ENCODE measurements at places on chromosomes 16 and 17.

DNA sequence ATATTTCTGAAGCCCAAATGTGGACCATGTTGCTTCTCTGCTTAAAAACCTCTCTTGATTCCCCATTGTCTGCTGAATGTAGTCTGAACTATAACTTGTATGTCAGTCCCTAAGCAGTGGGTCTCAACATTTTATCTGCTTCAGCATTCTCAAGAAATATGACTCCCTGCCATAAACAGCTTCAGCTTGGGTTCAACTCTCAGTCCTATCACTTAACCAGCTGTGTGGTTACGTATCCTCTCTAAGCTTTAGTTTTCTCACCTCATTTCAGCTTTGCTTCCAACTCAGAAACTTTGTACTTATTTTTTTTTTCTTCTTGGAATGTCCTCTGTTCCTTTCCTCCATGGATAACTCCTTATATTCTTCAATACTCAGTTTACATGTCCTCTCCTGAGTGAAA is 4.6 kb upstream of the DDX52 start:
- DNase-seq, result no peak

GRCh38 chr17:66829386-66829864 is 5.5 kb upstream of the CACNG5 start:
- DNase-seq, result no peak

- peak; percentile 77 for DNase-seq
Observed at GRCh38 chr17:35898283-35899070, 18.3 kb upstream of the CCL5 start.

DNA sequence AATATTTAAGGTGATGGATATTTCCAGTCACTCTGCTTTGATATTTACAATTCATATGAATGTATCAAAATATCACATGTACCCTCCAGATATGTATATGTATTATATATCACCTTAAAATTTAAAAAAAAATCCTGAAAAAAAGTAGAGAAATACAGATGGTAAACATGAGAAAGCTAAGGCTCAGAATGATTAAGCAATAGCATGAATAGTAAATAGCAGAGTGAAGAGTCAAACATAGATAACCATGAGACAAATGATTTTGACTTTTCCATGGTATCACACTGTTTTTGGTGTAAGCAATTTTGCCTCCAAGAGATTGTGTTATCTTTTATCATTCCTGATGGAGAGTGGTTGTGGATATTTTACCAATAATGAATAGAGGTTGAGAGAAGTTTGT is 868.8 kb downstream of the CDH11 start:
- no peak for DNase-seq

DNA sequence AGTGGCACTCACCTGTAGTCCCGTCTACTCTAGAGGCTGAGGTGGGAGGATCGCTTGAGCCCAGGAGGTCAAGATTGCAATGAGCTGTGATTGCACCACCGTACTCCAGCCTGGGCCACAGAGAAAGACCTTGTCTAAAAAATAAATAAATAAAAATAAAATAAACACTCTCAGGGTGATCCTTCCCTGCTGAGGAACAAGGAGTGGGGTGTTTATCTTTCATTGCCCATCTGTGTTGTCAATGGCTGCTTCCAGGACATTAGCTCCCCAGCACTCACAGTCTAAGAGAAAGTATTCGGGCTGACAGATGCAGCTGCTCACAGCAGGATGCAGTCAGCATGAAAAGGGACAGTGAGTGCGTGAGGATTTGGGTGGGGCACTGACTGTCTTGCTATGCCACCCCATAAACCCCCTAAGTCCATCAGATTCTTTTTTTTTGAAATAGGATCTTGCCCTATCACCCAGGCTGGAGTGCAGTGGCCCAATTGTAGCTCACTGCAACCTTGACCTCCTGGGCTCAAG is 31.3 kb upstream of the RBBP6 start:
- DNase-seq, result no peak

DNA sequence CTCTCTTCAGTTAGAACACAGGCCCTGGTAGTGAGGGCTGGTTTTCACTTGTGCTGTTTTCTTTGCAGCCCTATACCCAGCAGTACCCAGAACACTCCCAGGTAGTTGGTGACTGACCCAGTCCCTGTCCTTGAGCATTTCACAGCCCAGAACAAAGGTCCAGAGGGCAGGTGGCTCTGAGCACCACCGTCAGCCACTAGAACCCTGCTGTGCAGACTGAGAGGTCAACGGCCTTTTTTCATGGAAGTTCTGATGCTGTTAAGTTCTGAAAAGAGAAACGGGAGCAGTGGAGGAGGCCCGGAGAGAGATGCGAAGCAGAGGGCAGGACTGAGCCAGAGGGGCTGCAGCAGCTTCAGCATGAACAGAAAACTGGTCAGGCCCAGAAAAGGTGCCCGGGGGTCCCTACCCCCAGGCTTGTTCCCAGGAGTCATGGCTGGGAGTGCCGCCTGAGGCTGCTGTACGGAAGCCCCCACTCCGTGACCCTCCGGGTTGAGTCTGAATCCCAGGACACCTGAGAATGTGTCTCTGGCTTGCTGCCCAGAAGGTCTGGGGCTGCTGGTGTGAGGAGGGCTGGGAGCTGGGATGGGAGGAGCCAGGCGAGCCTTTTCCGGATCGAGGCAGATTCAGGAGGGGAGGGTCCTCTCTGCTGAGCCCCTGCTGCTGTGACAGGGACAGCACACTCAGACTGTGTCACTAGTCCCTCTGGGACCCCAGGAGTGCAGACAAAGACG is 8.7 kb downstream of the ZNF276 start:
- no peak for DNase-seq

- DNase-seq, result no peak
Observed at GRCh38 chr17:59372138-59372751, 40.8 kb downstream of the YPEL2 start.

Data from NCI-H2029 treated with DMSO at 0.1 percent for 48 hours (cell line).